ENCODE measurements at places on chromosomes 11 and 22.

DNA sequence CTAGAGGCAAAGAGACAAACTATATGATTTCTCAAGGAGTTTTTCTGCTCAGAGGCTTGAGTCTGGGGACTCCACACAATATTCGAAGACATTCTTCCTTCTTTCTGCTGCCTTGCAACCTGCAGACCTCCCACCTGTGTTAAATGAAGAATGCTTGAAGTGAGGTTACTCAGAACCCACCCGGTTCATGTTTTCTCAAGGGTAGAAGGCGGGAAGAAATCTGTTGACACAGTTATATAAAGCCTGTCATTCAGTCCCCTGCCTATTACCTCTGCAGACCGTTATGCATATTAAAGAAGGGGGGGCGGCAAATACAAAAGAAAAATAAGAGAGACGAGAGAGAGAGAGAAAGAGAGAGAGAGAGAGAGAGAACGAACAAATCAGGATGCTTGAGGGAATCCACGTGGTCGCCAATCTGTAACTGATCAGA lies 2.2 kb upstream of the KMT2A start:
- no peak for DNase-seq

DNA sequence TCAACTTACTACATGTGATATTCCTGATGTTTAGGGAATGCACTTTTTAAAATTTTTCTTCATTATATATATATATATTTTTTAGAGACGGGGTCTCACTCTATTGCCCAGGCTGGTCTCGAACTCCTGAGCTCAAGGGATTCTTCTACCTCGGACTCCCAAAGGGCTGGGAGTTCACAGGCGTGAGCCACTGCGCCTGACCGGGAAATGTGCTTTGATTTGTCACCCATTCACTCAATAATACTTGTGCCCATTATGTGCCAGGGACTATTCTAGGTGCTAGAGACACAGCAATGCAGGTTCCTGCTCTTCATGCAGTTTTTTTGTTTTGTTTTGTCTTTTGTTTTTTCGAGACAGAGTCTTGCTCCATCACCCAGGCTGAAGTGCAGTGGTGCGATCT lies 56.1 kb upstream of the INCENP start:
- DNase-seq: no peak

DNA sequence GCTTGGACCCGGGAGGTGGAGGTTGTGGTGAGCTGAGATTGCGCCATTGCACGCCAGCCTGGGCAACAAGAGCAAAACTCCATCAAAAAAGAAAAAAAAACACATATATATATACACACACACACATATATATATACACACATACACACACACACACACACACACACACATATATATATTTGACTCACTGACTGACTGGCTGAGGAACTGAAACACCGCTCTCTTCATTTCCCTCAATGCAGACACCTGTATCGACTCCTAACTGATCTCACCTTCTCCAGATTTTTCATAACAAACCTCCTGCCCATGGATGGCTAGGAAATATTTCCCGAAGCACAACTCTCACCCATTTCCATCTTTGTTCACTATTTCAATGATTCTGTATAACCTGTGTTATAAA lies 140.7 kb upstream of the ANO3 start:
- DNase-seq: no peak

GRCh38 chr22:43498856-43499253 lies 87.0 kb downstream of the MPPED1 start:
- DNase-seq: no peak

DNA sequence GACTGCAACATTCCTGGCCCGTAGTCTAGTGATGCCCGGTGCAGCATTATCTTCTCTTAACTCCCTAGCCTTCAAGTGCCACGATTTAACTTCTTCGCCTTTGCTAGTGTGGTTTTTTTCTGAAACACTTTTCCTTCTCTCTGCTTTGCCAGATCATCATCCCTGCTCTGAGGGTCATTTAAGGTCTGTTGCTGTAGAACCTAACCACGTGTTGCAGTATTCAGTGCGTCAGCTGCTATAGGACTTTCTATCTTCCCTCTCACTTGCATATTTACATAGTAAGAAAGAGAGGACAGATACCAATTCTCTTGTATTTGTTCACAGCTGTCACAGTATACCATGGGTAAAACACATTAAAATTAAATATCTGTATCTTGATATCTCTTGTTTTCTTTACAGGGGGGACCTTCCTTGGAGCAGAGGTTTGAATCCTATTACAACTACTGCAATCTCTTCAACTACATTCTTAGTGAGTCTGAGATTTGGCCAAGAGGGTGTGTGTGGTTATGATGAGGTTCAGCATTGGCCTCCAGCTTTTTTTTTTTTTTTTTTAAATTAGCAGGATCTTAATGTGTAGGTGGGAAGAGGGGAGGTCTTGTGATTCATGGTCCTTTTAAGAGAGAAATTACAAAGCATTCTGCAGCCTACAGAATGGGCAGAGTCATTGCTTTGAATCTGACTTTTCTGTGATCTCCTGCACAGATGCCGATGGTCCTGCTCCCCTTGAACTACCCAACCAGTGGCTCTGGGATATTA lies 13.5 kb downstream of the EIF3L start:
- no peak for DNase-seq

- no peak for DNase-seq
These were observed 65.4 kb downstream of the LINC01488 start for GRCh38 chr11:69546735-69547370.

DNA sequence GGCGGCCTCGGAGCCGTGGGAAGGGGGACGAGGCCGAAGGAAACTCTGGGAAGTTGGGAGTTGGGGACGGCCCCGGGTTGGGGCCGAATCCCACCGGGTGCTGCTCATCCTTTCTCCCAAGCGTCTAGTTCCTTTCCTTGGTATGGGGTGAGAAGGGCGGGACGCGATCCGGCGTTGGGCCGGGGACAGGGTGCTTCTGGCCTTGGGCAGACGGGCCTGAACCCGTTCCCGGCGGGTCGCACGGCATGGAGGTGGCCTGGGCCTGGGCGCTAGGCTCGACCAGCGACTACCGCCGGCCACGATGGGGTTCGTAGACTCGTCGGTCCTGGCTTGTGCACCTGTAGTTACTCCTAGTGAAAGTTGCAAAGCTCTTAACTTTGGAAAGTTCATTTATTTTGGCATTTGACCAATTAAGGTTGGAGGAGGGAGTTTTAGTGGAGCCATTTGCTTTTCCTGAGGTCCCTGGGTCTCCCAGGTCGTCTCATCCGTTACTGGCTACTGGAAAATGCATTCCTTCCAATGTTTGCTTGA lies 1.0 kb downstream of the SYT9 start:
- no peak for DNase-seq

DNA sequence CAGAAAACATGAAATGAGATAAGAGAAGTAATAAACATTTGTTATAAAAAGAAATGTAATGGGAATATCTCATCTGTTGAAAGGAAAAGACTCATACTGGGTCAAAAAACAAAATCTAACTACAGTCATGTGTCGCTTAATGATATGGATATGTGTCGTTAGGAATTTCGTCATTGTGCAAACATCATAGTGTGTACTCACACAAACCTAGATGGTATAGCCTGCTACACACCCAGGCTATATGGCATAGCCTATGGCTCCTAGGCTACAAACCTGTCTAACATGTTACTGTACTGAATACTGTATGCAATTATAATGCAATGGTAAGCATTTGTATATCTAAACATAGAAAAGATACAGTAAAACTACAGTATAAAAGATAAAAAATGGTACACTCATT lies 89.8 kb upstream of the ZC3H12C start:
- no peak for DNase-seq

DNA sequence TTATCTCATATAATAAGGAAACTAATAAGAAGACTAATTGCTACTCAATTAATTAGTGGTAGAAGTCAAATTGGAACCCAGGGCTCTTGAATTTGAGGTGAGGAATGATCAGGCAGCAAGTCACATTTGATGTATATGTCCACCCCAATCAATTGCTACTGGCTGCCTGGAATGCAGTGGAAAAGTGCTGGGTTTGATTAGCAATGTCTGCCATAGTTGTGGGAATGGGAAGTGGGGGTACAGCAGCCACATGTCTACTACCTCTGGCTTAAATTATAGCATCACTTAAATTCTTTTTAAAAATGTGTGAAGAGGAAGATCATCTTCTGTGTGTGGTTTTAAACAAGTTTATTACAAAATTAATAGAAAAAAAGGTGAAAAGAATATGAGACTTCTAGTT lies 50.8 kb upstream of the NAV2 start:
- DNase-seq: no peak

DNA sequence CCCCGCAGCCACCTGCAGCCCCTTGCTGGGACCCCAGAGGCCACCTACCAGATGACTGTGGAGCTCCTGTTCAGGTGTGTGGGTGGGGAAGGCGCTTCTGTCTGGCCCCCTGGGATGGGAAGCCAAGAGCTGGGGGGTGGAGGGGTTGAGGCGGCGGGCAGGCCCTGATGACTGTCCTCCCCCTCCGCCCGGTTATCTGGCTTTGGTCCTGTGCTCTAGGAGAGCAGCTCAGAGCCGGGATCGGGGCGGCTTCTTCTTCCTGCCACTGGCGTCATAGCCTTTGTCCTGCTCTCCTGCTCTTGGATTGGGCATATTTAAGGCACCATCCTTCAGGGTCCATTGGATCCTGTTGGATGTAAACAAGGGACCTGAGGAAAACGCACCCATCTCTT lies 38.4 kb downstream of the TPCN2 start:
- DNase-seq: no peak

- DNase-seq: no peak
These were observed 14.6 kb downstream of the C11orf21 start for GRCh38 chr11:2287091-2287490.

GRCh38 chr11:14554959-14555358 lies 34.8 kb upstream of the PSMA1 start:
- no peak for DNase-seq

- no peak for DNase-seq
These were observed 132.4 kb upstream of the ANO3 start for GRCh38 chr11:26199331-26200095.

DNA sequence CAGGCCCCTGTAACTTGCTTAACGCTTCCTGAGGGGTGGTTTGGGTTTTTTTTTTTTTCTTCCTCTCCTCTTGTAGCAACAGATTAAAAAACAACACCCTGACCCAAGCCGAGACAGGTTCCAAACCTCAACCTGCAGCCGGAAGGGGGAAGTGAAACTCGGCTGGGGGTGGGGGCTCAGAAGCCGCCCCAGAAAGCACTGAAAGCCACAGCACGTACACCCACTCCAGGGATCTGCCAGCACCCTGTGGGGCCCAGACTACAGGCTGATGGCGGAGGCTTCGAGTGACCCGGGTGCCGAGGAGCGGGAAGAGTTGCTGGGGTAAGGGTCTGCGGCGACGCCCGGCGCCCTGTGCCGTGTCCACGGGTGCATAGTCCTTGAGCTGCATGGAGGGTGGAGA lies at the start of gene LSP1:
Gene LSP1 (plus strand): TSS at position 208 of the 400 bp plus-strand sequence. CDS start 61 bp downstream, at position 269.
- DNase-seq: no peak

DNA sequence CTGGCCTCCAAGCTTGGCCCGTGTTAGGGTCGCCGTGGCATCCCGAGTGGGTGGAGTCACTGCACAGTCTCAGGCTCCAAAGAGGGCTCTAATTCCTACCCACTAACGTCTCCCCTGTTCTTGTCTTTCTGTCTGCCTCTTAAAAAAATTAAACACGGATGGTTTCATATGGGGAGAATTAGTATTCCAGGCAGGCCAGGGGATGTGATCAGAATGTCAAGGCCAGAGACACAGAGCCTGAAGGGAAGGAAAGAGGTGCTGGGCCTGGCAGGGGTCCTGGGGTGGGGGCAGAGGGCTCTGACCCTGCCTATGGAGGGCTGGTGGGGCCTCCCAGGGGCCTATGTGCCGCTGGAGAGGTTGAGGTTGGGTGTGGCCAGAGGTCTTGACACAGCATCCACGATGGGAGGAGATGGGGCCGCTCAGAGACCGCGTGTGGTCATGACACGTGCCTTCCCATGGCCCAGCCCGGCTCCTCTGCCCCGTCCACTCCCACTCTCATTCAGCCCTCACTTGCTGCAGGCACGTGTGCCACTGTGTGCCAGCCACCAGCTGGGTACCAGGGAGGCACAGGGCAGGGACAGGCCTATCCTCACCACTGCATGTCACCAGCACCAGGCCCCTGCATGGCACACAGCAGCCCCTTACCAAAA lies 56.5 kb downstream of the FLRT1 start:
- DNase-seq: no peak

GRCh38 chr11:104001561-104002056 lies 34.8 kb upstream of the DDI1 start:
- DNase-seq: no peak

GRCh38 chr11:512761-513595 lies 5.9 kb upstream of the RNH1 start:
- no peak for DNase-seq

DNA sequence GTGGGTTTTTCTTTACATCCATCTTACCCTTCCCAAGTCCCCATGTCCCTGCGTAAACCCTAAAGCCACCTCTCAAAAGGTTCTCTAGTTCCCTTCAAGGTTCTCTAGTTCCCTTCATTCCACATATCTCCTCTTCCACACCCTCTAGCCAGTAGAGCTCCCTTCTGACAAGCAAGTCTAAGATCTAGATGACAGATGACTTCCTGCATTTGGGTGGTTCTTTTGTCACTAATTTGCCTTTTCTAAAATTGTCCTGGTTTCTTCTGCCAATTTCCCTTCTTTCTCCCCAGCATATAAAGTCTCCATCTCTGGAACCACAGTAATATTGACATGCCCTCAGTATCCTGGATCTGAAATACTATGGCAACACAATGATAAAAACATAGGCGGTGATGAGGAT lies 7.8 kb downstream of the CD3E start:
- DNase-seq: no peak

DNA sequence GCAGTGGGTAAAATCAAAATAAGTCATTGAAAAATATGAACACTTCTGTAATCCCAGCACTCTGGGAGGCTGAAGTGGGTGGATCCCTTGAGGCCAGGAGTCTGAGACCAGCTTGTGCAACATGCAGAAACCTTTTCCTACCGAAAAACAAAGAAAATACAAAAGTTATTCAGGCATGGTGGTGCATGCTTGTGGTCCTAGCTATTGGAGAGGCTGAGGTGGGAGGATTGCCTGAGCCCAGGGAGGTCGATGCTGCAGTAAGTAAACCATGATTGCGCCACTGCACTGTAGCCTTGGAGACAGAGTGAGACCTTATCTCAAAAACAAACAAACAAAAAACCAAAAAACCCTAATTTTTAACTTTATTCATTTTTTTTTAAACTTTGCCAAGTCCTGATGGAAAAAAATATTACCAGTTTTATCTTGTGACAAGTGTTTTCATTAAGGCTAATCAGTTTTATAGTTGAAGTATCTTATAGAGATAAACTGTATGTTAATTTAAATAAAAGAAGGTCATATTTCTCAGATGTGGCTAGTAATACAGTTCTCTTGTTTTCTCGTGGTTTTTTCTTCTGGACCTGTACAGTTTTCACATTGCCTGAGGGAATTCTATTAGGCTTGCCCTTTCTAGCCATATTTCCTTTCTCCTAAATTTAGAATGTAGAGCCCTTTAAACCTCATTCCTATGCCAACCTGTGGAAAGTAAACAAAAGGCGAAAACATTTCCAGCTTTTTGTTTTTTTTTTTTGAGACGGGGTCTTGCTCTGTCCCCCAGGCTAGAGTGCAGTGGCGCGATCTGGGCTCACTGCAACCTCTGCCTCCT lies 9.4 kb downstream of the HIPK3 start:
- DNase-seq: peak; percentile 77
